Stimulated activated CD8-positive, alpha-beta memory T cell treated with anti-CD3 and anti-CD28 coated beads, Interleukin-4, amount 100 ng/mL, for 4 hours (primary cell): ENCODE measurements at places on chromosomes 1 and 21.

GRCh38 chr21:31371715-31372470 is 27.8 kb upstream of the TIAM1 start:
- DNase-seq, result no peak

DNA sequence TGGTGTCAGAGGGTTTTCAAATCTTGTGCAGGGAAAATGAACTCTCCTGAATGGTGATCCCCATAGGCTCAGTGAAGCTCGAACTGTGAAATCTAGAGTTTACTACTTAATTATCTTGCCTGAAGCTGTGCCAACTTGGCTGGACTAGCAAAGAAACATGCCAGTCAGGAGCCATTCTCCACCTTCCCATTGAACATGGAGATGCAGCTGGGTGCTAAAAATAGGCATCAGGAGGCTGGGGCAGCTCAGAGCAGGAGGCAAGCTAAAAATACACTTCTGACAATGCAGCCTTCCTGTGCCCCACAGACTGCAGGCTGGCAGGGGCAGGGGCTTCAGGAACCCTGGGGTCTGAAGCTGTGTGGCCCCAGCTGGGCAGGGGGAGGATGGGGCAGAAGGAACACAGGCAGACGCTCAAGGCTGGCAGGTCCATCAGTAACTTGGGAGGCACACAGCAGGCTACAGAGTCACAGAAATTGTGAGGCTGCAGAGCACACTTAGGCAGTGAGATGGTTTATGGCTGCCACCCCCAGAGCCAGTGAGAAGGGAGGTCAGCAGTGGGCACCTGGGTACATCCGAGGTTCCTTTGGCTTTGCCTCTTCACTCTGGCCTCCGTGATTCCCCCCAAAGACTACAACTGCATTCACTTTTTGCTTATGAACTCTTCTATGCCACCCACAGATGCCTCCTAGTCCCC is 155.4 kb upstream of the KCND3 start:
- no peak for DNase-seq

- no peak for DNase-seq
Measured at GRCh38 chr1:204529371-204529895, 13.2 kb downstream of the MDM4 start.

GRCh38 chr1:232718928-232719927 is 86.0 kb upstream of the MAP10 start:
- DNase-seq, result no peak

GRCh38 chr1:26582053-26582835 is 52.7 kb downstream of the RPS6KA1 start:
- no peak for DNase-seq

- no peak for DNase-seq
Measured at GRCh38 chr1:111179968-111180533, 20.4 kb downstream of the DENND2D start.

- no peak for DNase-seq
Measured at GRCh38 chr1:183776731-183777130, 28.2 kb upstream of the RGL1 start.

DNA sequence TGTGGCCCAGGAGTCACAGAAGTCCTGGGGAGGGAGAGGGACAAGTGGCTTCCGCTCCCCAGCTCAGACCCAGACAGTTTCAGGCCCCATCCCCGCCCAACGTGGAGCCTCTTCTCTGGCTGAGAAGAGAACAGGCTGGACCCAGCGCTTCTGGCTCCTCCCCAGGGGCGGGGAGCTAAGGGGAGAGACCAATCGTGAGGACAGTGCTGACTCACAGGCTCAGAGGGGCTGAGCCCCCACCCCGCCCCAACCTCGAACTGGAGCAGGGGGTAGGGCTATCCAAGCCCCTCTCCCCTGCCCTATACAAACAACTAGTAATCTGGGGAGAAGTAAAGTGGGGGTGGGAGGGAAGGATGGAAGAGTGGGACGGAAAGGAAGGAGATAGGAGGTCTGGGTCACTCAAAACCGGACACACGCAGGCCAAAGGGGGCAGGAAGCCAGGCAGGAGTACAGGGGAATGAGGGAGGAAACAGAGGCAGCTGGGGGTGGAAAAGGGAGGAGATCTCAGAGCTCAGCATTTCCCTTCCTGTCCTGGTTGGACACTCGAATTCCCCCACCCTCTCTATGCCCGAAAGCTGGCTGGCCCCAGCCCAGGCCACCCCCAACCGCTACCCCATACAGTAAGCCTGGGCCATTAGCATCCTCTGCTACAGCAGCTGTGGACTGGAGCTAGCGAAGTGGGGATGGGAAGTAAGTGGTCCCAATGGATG is at the start of gene SHC1:
SHC1 (minus strand) TSS at position 117 of the 710 bp plus-strand sequence. CDS start 221 bp downstream, outside the sequence.
- no peak for DNase-seq

- no peak for DNase-seq
Measured at GRCh38 chr1:99645699-99646531, at the start of gene PALMD. PALMD (plus strand) TSS chr1:99646113; CDS start chr1:99646318, 205 bp downstream.

GRCh38 chr21:38095220-38095619 is 161.6 kb upstream of the KCNJ15 start:
- no peak for DNase-seq

- DNase-seq, result no peak
Measured at GRCh38 chr1:63929106-63929478, 155.3 kb downstream of the ROR1 start.

DNA sequence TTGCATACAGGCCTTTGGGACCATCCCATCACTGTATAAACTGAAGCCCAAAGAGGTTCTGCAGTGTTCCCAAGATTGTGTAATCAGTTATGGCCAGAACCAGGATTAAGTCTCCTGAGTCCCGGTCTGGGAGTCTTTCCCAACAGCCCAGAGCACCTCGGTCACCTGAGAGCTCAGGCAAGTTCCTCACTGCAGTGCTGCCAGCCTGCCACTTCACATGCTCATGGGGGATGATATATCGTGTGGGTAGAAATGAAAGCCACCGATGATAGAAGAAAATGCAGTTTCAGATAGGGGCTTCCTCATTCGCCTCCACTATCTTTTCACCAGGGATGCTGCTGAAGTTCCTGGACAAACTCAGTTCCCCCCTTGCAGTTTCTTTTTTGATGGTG is 30.4 kb downstream of the FHAD1 start:
- DNase-seq, result no peak

DNA sequence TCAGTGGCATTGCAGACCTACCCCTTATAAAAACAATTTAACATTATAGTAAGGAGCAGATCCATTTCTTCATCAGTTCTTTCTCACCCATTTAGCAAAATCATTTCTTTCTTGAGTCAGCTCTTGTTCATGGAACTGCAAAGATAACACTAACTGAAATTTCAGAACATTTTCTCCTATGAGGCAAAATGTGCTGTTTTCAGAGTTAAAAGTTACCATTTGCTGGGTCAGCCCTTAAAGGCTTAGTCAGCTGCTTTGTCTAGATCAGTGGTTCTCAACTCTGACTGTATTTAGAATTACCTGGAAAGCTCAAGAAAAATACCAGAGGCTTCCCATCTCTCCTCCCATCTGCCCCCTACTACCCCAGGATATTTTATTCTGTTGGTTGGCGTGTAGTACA is 12.2 kb downstream of the METTL13 start:
- DNase-seq, result no peak

GRCh38 chr1:21693732-21694131 is 24.6 kb upstream of the RAP1GAP start:
- DNase-seq, result no peak

DNA sequence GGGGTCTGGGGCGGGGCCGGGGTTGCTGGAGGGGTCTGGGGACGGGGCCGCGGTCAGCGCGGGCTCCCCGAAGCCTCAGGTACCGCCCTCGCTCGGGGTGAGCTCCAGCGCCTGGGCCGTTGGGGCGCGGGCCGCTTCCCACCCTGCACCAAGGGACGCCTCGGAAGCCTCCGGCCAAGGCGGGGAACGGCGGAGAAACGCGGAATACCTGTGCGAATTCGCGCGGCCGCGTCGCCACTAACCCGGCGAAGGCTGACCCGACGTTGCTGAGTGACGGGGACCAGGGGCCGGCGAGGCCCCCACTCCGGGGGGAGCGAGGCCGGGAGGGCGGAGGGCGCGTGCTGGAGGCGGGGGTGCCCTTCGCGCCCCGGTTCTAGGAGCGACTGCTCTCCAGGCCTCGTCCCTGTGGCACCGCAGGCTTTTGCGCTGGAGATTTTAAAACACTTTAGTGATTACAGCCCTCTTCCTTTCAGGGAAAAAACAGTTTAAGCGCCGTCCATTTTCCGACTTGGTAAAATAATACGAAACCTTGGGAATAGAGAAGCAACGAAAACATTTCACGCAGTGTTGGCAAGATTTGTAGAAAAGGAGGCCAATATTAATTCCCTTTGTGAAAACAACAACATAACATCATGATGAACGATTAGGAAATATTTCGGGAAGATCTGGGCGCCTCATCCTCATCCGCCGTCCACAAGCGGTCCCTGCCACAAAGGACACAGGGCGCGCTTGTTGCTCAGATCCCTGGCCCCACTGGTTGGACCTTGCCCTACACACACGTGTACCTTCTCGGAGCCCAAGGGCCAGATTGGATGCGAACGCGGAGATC is 971 bp upstream of the GNG4 start:
- no peak for DNase-seq

- no peak for DNase-seq
Measured at GRCh38 chr1:86522240-86522639, 24.6 kb upstream of the CLCA4 start.

- no peak for DNase-seq
Measured at GRCh38 chr21:21210552-21210951, 212.3 kb downstream of the NCAM2 start.

- no peak for DNase-seq
Measured at GRCh38 chr1:41582351-41582750, 97.9 kb upstream of the EDN2 start.

DNA sequence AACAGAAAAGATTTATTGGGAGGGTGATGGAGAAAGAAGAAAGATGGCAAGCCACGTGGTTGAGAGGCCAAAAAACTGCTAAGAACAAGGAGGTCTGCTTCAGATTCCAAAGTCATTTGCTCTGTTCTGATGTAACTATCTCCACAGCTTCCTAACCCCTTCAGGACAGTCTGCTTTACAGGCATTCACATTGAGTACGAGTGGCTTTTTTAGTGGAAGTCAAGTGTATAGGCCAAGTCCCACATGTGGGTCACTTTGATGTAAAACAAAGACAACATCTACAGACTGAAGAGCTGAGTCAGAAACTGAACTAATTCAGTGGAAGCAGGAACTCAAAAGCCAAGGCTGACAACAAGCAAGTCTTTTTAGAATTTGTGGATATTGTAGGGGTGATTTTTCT is 128.7 kb upstream of the F3 start:
- no peak for DNase-seq

DNA sequence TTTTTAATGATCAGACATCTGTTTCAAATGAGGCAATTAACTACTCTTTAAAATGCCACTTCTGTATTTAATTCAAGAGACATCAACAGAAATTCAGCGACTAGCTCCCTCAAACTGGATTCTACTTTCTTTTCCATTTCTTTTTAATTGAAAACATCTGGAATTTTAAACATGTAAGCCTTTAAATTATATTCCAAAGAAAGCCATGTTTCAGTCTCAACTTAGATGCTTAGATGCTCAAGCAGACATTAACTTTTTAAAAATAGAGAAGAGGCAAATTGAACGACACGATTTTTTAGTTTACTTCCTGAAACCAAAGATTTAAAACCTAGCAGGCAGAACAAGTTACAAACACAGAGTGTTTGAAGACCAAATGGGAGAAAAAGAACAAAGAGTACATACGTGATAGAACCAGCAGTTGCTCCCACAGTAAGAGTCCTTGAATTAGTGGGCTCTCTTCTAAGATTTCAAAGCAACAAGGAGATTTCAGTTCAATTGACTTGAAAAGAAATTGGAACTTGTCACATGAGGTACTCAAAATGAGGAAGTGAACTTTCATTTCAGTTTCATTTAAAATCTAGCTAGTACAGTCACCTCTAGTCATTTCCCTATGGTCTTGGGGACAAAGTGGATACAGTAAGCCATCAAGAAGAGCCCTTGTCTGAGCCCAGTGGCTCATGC is at the start of gene CTSS:
CTSS (minus strand) TSS at position 483 of the 681 bp plus-strand sequence. CDS start 1,015 bp downstream, outside the sequence.
- no peak for DNase-seq

DNA sequence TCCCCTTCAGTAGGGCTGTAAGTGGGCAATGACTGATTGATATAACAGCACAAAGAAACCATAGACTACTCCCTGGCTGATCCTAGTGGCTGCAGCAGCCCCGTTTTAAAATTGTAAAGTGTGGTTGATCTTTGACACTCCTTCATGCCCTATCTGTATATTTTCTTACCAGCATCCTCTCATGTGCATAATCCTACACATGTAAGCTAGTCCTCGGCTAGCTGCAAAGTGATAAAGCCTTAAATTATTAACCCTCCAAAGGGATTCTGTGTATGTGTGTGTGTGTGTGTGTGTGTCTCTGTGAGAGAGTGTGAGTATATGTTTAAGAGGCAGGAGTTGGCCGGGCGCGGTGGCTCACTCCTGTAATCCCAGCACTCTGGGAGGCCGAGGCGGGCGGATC is 30.8 kb upstream of the CDC14A start:
- DNase-seq, result no peak

- no peak for DNase-seq
Measured at GRCh38 chr1:13228343-13228781, 2.4 kb upstream of the PRAMEF18 start.

GRCh38 chr1:175158170-175158591 is 34.4 kb downstream of the KIAA0040 start:
- no peak for DNase-seq

DNA sequence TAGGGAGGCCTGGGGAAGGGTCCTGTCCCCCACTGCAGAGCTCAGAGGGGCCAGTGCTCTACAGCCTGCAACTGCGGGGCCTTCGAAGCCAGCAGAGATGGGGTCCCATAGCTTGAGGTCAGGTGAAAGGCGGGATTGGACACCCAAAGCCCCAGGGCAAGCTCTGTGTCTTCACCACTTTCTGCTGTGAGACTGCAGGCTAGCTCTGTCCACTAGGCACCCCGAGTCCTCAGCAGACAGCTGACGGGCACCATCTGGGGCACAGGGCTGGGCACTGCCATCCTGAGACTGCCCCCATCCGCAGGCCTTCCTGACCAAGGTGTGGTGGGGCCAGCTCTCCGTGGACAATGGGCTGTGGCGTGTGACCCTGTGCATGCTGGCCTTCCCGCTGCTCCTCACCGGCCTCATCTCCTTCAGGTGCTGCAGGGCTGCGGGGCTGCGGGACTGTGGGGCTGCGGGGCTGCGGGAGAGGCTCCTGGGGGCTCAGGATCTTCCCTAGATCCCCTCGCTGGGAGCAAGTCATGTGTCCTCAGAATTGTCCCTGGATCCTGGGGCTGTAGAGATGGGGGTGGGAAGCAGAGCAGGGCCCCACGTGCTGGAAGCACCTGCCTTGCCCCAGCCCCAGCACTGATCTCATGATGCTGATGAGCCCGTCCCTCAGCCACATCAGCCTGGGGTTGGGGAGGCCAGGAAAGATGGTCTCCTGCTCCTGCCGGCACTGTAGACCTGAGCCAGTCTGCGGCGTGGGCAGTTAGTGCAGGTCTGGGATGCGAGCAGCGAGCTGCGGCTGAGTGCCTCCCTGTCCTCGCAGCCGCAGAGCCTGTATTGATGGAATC is 46.8 kb downstream of the TRPM2 start:
- no peak for DNase-seq

- DNase-seq, result no peak
Measured at GRCh38 chr1:6588893-6589520, 9.2 kb downstream of the ZBTB48 start.
